Sciatic nerve (tissue), 2 donors: ENCODE measurements at places on chromosomes 16 and 17. TPM values are rescaled to one million over a fixed set of nuclear protein-coding genes. Genes with fewer than 3 reads are reported as not detected.
A peak's percentile ranks its signal among the peaks of the same experiment; 100 is the strongest.

GRCh38 chr17:75228847-75229246 is 23.4 kb downstream of the NUP85 start:
- no peak for DNase-seq

- DNase-seq: no peak
Measured at GRCh38 chr16:23081675-23082119, 67.6 kb downstream of the USP31 start.

TVP23B gene
- total RNA-seq: 35.3 TPM

- DNase-seq: peak; percentile 58
Measured at GRCh38 chr17:4009186-4009785, 45.0 kb upstream of the ATP2A3 start.

- no peak for DNase-seq
Measured at GRCh38 chr17:38590988-38591758, 14.6 kb downstream of the SRCIN1 start.
